Suprapubic skin (tissue), 4 donors: ENCODE measurements at places on chromosomes 4 and X. TPM values are rescaled to one million over a fixed set of nuclear protein-coding genes. Genes with fewer than 3 reads are reported as not detected.

Gene C4orf36
- not detected for total RNA-seq

Gene COX7B2
- total RNA-seq, result not detected

- H3K27ac ChIP-seq, result no peak overlapping the region
- no peak for DNase-seq
- H3K27me3 ChIP-seq, result no peaks in the 10 kb centered on the region
- no peaks in the 10 kb centered on the region for H3K4me1 ChIP-seq
- H3K4me3 ChIP-seq, result no peak overlapping the region
- no peaks in the 10 kb centered on the region for H3K36me3 ChIP-seq
Observed at GRCh38 chrX:116605576-116605975, 142.8 kb upstream of the CT83 start.

- H3K27me3 ChIP-seq, result no peaks in the 10 kb centered on the region
- no peak overlapping the region for H3K4me3 ChIP-seq
- no peaks in the 10 kb centered on the region for H3K36me3 ChIP-seq
- H3K4me1 ChIP-seq, result no peaks in the 10 kb centered on the region
- no peak for DNase-seq
- no peak overlapping the region for H3K27ac ChIP-seq
Observed at GRCh38 chr4:19675172-19675811, 576.4 kb upstream of the SLIT2 start.

DNA sequence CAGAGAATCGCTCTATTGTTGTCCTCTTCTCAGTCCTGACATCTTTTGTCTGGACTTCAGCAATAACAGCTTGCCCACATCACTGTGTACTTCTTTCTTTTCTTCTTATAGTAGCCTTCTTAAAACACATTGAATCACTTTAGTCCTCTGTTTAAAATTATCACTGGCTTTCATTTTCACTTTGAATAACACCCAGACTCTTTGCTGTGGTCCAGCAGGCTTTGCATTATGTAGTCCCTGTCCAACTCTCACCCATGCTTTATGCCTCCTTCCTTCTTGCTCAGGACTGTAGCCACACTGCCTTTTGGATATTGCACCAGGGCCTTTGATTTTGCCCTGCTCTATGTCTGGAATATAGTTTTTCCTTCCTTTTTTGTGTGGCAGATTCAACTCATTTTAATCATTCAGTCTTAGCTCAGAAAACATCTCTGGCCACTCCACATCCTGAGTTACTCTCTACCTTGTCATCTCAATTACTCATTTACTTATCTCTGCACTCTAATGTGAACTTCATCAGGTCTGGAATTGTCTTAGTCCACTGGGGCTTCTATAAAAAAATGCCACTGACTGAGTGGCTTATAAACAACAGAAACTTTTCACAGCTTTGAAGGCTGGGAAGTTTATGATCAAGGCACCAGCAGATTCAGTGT is 168.2 kb downstream of the C4orf33 start:
- no peaks in the 10 kb centered on the region for H3K36me3 ChIP-seq
- H3K4me1 ChIP-seq, result no peaks in the 10 kb centered on the region
- no peak overlapping the region for H3K27ac ChIP-seq
- H3K4me3 ChIP-seq, result no peak overlapping the region
- DNase-seq, result no peak

DNA sequence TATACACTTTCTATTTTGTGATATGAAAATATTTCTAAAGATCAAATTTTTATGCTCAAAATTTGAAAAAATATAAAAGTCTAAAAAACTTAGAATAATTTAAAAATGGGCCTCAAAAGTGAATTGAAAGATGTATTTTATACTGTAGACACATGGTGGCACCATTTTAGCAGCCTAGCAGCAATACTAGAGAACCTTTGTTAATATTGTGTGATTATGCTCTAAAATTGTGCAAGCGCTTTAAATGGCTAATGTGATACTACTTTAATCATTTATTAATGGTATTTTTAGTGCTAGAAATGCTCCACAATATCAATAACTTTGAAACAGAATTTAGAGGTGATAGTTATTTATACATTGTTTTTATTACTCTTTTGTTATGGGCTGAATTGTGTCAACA is 3.7 kb upstream of the GUF1 start:
- H3K27me3 ChIP-seq, result no peaks in the 10 kb centered on the region
- no peak for DNase-seq
- no peak overlapping the region for H3K4me3 ChIP-seq
- H3K27ac ChIP-seq, result no peak overlapping the region
- peaks cover 14% of the 10 kb centered on the region for H3K4me1 ChIP-seq

DNA sequence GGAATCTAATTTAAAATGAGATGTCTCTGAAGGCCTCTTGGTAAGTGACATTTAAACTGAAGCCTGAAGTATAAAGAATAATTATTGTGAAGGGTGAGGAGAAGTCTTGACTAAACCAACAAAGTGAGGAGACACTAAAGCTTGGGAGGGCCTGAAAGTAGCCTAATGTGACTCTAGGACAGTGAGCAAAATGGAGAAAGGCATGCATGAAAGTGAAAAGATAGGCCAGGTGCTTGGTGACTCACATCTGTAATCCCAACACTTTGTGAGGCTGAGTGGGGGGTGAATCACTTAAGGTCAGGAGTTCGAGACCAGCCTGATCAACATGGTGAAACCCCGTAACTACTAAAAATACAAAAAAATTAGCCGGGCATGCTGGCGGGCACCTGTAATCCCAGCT is 46.9 kb upstream of the SMARCAD1 start:
- no peaks in the 10 kb centered on the region for H3K36me3 ChIP-seq
- H3K27ac ChIP-seq, result no peak overlapping the region
- DNase-seq, result no peak

DNA sequence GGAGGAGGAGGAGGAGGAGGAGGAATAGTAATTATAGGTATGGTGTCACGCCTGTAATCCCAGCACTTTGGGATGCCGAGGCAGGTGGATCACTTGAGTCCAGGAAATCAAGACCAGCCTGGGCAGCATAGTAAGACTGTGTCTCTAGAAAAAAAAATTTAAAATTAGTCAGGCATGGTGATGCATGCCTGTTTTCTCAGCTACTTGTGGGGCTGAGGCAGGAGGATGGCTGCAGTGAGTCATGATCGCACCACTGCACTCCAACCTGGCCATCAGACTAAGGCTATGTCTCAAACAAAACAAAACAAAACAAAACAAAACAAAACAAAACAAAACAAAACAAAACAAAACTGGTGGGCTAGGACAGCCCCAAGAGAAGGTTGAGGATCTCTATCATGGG is 3.0 kb downstream of the STARD8 start:
- no peaks in the 10 kb centered on the region for H3K36me3 ChIP-seq
- no peak overlapping the region for H3K27ac ChIP-seq
- H3K27me3 ChIP-seq, result no peaks in the 10 kb centered on the region
- DNase-seq, result no peak
- H3K4me1 ChIP-seq, result peaks cover 8% of the 10 kb centered on the region

GRCh38 chr4:139658185-139658584 is 7.4 kb upstream of the MGST2 start:
- peaks cover 26% of the 10 kb centered on the region for H3K4me1 ChIP-seq
- DNase-seq, result no peak
- no peaks in the 10 kb centered on the region for H3K27me3 ChIP-seq
- H3K27ac ChIP-seq, result peak overlapping the region; percentile 78
